ENCODE measurements at places on chromosomes 4 and X.

- no peak for DNase-seq
Measured at GRCh38 chr4:53861856-53862610, 202.4 kb downstream of the CHIC2 start.

DNA sequence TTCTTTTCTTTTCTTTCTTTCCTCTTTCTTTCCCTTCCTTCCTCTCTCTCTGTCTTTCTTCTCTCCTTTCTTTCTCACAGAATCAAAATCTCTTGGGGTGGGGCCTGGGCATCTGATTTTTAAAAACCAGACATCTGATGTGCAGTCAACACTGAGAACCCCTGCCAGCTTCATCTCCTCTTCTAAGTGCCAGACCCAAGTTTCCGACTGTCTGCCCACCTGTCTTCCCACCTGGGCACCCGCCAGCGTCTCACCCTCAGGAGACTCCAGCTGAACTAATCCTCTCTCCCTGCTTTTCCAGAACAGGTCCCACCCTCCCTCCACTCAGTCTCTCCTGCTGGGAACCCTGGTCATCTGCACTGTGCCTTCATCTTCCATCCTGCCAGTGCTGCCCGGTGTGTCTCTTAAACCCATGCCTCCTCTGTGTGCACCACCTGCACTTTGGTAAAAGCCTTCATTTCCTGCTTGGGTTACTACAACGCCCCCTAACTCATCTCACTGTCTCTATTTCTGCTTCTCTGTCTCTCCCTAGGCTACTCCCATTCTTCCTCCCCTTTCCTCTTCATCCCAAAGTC, 2.8 kb downstream of the SOD3 start:
- no peak for DNase-seq

DNA sequence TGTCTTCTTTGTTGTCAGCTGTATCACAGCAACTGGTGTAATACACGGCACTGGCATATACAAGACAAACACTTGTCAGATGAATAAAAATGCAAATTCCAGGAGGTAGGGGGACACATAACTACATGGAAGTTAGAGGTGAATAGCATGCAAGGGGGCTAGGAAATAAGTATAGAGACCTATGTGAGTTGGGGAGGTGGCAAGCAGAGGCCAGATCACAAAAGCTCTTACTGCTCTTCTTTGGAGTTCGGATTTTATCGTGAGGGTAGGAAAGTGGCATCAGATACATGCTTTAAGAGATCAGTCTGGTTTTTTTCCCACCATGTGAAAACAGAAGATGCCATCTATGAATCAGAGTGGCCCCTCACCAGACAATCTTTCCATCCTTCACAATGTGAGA, 2.8 kb upstream of the SRP72 start:
- no peak for DNase-seq

DNA sequence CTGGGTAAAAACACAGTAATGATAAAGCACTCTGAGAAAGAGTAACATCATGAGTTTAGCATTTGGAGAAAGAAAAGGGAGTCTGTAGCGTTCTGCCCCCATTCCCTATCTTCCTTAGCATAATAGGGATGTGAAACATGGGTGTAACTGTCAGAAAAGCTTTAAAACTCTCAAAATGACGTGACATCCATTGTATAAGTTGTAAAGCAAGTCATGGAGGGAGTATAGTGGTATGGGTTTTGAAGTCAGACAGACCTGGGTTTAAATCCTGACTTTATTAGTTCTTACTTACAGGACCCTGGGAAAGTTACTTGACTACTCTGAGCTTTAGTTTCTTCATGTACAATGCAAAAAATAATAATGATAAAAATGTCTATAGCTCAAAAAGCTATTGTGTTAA, 17.1 kb downstream of the FBXO8 start:
- DNase-seq, result no peak

- DNase-seq, result no peak
Measured at GRCh38 chr4:179125870-179126269, 1683.6 kb upstream of the AGA start.

DNA sequence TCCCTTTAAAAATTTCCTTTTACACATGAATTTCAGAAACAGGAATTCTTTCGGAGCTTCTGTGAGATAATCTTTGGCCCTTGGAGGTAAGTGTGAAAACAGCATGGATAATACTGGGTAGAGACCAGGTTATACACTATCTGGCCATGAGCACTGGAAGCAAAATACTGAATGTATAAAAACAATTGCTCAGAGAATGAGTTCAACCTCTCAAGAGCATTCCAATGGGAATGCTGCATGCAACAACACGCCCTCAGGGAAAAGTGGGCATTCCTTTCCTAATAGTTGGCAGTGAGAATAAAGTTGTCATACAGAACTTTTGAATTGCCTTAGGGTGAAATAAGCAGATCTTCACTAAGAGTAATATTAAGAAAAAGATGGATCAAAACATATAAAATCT, 574.8 kb upstream of the DIPK2B start:
- DNase-seq, result no peak

DNA sequence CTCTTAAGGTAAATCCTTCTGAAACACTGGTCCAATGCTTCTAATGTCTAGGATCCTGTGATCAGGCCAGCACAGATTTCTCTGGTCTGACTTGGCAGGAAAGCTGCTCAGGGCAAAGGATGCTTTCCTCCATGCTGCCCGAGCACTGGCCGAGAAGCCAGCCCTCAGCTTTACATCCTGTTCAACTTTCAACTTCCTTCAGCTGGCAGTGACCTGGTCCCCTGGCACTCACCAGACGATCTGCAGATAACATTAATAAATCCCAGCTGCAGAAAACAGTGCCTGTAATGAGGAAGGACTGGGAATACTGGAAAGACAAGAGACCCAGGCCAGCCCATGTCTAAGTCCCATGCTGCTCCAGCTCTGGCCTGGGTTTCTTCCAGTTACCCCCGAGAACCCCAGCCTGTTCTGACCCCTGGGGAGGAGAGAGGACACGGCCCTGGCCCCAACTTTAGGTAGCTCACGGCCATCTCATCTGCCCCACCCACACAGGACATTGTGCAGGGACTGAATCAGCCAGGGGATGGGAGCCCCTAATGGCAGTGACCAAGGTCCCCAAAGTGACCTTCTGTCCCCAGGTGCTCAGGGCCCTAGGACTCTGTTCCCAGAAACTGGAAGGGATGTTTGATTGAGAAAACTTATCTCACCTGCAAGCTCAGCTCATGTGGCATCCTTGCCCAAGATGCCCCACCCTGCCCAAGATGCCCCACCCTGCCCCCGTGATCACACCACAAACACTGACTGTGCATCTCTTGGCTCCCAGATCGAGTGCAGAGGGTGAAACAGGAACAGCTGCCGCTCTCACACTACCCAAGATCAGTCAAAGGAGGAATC, 28.0 kb downstream of the JAKMIP1 start:
- peak; percentile 41 for DNase-seq

DNA sequence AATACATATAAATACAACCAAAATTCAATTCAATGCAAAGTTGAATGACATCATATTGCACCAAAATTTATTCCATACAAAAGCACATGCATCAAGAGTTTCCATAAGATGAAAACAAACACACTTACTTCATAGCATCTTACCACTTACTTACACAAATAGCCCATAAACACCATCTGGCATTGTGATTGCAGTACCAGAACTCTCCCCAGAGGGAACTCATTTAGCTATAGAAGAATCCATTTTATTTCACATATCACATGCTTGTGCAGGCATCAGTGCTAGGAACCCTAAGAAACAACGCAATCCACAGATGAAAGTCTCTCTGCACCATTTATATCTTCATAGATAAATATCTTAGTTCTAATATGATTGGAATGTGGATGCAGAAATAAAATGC, 77.9 kb downstream of the SLC7A11 start:
- DNase-seq, result no peak

GRCh38 chr4:76108467-76109181, 34.1 kb downstream of the ART3 start:
- no peak for DNase-seq

GRCh38 chr4:119695216-119695615, 66.6 kb upstream of the PDE5A start:
- no peak for DNase-seq

- no peak for DNase-seq
Measured at GRCh38 chr4:127538016-127538415, 94.7 kb upstream of the INTU start.

GRCh38 chr4:212438-213188, 88.3 kb downstream of the ZNF718 start:
- DNase-seq, result no peak

DNA sequence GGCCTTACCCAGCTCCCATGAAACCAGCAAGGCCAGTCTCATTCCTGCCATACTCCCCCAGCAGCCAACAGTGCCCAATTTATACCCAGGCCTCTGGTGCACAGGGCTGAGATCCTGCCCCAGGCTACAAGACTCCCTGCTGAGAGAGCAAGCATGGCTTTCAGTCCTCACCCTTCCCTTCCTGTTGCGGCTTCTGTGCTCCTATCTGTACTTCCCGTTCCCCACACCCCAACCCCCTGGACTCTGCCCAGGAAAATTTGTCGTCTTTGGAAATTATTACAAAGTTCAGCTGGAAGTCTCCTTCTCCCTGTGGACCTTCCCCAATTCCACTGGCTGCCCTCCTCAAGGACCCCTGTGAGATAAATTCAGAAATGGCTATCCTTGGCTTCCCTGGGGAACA, 84.1 kb upstream of the GK2 start:
- DNase-seq, result no peak

- no peak for DNase-seq
Measured at GRCh38 chrX:50971395-50971794, 60.9 kb downstream of the BMP15 start.

GRCh38 chr4:149173241-149174013, 642.2 kb downstream of the IQCM start:
- DNase-seq, result no peak

DNA sequence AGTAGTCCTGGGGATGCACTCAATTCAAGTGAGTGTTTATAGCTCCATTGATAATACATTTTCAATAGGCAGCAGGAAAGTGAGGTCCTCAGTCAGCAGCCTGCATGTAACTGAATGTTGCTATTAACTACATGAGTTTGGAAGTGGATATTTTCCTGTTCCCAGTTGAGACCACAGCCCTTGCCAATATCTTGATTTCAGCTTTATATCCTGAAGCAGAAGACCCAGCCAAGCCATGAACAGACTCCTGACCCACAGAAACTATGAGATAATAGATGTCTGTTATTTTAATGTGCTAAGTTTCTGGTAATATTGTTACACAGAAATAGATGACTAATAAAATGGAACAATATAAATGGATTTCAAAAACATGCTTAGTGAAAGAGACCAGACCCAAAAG, 63.7 kb downstream of the VSIG4 start:
- no peak for DNase-seq

DNA sequence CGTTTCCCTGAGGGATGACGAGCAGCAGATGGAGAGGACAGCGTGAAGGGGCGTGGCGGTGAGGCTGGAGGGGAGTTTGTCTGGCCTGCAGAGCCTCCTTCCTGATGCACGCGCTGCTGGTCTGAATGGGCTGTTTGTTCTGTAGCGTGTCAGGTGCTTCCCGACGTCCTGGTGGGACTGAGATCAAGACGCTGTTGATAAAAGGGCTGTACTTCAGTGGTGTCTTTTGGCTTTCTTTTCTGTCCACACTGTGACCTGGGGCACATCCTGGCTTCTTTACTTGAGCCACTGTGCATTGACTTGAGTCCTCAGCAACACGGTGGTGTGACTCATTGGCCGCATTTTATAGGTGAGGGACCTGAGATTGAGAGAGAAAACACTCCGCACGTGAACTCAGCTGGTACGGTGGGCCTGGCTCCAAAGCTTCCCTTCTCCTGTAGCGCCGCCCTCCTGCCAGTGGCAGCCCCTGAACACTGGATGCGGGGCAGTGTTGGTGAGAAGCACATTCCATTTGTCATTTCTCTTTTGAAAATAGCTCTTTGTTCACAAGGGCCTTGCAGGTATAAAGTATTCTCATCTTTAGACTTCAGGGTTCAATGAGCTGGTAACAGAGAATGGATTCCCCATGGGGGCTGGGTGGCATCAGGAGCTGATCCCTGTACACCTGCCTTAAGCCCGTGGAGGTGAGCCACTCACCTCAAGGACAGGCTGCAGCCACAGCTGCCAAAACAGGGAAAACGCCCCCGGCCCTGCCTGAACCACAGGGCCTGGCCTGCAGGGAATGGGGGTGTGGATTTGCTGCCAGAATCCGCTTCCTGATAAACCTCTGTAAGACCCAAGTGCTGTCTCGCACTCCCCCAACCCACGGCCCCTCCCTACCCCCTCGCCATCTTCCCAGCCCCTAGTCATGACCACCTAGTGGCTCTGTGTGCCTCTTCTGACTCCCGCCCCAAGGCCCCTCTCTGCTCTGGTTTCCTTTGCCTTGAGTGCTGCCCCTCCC, 29.2 kb downstream of the NSG1 start:
- DNase-seq, result no peak

GRCh38 chrX:107565931-107566603, 62.2 kb upstream of the PRPS1 start:
- no peak for DNase-seq

DNA sequence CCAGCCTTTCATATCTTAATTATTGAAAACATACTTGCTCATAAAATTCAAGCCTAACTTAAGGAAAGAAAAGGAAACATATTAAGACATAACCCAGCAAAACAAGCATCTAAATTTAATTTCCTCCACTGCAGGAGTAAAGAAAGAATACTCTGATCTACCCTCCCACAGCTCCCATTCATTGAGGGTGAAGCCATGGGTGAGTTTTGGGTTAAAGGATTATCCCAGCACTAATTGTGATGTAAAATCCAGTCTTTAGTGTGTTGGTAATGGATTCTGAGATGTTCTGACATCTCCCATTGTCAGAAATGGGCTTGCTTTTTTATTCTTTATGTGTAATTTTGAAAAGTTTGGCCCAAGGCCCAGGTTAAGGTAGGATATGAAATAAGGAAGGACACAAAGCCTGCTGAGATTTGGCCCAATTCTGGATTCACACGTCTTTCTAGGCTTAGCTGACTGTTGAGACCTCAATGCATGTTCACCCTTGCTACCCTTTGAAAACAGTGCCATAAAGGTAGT, 50.4 kb downstream of the SPARCL1 start:
- DNase-seq, result no peak

DNA sequence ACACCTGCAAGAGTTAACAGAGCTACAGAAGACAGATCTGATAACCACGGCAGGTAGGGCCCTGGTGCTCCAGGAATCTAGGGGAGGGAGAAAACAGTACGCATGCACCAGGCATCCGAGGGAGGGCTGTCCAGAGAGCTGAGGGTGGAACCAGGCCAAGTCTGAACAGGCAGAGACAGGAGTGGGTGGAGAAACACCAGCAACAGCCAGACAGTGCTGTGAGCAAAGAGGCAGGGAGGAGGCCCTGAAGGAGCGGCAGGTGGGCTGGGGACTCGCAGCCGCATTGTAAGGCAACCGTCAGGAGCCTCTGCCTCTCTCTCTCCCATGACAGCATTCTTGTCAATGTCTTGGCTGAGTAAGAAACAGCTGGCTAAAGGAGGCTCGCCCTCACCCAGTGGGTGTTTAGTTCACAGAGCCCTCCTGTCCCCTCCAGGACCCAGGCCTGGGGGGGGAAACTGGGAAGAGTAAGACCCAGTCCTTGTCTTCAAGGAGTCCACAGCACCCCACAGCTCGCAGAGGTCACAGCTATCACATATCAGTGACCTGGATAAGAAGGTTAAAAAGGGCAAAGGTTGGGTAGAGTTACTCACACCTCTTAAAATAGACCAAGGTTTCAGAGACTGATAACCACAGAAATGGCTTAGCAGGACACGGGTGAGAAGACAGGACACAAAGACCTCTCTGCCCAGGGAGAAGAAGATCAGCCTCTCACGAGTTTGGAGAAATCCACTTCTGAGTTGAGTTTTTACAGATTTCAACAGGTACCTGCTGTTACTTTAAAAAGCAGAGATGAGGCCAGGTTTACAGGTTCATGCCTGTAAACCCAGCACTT, 10.5 kb downstream of the ACSL1 start:
- no peak for DNase-seq

GRCh38 chr4:30258949-30259348, 461.2 kb upstream of the PCDH7 start:
- DNase-seq, result no peak

- DNase-seq, result no peak
Measured at GRCh38 chr4:17788956-17789355, 7.5 kb upstream of the FAM184B start.
